ENCODE measurements at places on chromosomes 5 and 9.

DNA sequence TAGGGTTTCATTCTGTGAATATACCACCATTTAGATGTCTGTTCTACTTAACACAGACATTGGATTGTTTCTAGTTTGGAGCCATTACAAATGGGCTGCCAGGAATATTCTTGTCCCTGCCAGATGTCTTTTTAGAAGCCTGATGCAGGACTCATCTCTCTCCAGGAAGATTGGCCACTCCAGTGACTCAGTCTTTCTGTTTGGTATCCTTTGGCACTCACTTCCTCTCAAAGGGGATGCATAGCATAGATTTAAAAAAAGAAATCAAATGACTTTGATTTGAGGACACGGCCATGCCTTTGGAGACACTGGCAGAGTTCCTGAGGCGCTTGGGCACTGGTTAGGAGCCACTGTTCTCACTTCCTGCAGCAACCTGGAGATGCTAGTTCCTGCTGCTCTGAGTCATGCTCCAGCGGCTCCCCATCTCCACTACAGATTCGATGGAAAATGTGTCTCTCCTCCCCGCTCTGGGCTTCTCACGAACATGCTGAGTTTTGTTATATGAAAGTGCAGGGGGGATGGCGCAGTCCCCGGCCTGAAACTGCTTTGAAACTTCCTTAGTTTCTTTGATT lies 3.5 kb upstream of the ZNF366 start:
- DNase-seq, result no peak

- DNase-seq, result no peak
These were observed 150.9 kb upstream of the DMRT1 start for GRCh38 chr9:690517-691111.

DNA sequence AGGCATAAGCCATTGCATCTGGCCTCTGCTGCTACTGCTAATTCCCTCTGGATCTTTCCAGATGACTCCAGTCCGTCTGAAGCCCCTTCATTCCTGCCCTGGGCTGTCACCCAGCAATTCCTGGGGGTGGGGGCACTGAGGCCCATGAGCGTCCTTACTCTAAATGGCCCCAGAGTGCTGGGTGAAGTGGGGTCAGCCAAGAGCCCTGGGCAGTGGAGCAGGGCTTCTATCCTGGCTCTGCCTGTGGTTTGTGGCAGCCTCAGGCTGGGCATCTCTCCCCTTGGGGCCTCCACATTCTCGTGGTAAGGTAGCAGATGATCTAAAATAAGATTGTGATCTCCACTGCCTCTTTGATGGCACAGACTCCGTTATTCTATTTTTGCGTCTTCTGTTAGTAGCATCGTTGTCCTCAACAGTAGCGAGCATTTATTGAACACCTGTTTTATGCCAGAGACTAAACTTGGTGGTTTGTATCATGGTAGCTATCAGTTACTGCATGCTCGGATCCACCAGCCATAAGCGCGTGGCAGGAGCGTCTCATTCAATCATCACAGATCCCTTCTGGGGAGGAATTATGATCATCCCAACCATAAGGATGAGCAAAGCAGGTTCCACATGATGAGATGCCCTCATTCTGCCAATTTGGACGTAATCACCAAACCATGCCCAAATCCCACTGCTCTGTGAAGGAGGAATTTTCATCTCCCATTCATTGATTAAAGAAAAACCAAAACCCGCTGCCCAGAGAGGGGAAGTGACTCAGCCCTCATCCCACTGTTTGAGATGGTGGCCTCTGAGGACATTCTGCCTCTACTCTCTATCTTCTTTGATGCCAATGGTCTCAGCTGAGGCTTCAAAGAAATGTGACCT lies 21.9 kb upstream of the DUSP1 start:
- no peak for DNase-seq

DNA sequence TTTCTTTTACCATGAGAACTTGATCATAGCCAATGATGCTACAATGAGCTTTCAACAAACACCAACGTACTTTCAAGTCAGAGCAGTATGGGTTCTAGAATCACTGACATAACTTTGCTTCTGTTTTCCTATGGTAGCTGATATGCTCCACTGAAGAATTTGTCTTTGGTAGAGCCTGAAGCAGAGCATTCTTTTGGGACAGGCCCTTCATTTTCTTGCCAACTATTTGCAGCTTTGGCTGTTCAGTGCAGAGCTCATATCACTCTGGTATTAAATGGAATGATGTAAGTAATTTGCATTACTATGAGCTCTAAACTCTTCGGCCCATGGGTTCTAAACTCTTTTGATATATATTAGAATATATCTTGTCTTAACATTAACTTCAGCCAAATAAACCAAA lies 51.8 kb upstream of the APC start:
- no peak for DNase-seq

GRCh38 chr5:112709416-112709815 lies 28.3 kb upstream of the APC start:
- DNase-seq, result no peak

- no peak for DNase-seq
These were observed 269.9 kb downstream of the PRR16 start for GRCh38 chr5:120734033-120734432.

DNA sequence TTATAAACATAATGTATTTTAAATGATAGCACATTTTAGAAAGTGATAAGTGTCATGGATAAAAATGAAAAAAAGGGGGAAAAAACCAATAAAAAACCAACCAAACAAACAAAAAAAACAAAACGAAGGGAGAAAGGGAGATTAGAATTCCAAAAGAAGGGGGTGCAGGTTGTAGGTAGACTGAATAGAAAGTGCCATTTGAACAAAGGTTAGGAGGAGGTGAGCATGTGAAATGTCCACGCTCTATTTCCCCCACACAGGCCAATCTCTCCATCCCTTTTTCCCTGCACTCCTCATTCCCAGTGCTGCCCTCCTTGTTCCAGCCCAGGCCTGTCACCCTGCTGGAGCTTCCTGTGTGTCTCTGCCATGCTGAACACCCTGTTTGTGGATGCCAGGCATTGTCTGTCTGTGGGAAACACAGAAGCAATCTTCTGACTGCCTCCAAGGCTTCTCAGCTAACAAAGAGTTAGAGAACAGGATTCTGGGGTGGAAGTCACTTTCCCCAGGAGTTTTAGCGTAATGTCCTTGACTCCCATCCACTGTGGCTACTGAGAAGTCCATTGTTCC lies 138.8 kb downstream of the ADAMTS16 start:
- DNase-seq, result no peak

- no peak for DNase-seq
These were observed 160.1 kb downstream of the DOCK8 start for GRCh38 chr9:374736-375135.

GRCh38 chr9:129650680-129651235 lies 8.8 kb upstream of the ASB6 start:
- no peak for DNase-seq
